Psoas muscle (tissue), 8 donors: ENCODE measurements at places on chromosomes 12 and 14. TPM values are rescaled to one million over a fixed set of nuclear protein-coding genes. Genes with fewer than 3 reads are reported as not detected.

OTX2 gene
- polyA plus RNA-seq = not detected

SMCO2 gene
- polyA plus RNA-seq = not detected

IL31 gene
- polyA plus RNA-seq = not detected

LRRC43 gene
- polyA plus RNA-seq = 0.05 TPM

MMP17 gene
- polyA plus RNA-seq = 0.64 TPM

PROX2 gene
- not detected for polyA plus RNA-seq

PLA2G1B gene
- 0.39 TPM for polyA plus RNA-seq

PXMP2 gene
- 23.7 TPM for polyA plus RNA-seq

ANO2 gene
- 1.3 TPM for polyA plus RNA-seq

GPD1 gene
- 120 TPM for polyA plus RNA-seq

TAS2R8 gene
- not detected for polyA plus RNA-seq

DNA sequence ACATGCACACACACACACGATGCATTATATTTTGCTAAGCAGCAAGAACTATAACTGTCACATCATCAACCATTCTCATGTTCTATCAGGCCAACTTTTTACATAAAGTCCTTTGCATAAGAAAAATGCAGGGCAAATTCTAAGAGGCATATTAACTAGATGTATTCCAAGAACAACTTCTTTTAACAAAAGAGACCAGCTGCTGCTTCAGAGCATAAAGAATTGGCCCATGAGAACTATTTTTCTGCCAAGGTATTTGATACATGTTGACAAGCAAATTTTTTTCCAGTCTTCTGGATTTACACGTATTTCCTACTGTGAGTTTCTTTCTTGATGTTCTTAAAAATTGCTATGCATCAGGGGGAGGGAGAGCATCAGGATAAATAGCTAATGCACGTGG lies 27.2 kb downstream of the GLT8D2 start:
- no peak for DNase-seq

GRCh38 chr12:122366685-122367475 lies 55.6 kb downstream of the CLIP1 start:
- peak; percentile 58 for DNase-seq

- DNase-seq = peak; percentile 63
These were observed 706 bp downstream of the CRACR2A start for GRCh38 chr12:3752096-3752709.

GRCh38 chr14:71163842-71164629 lies 256.8 kb downstream of the PCNX1 start:
- DNase-seq = no peak

DNA sequence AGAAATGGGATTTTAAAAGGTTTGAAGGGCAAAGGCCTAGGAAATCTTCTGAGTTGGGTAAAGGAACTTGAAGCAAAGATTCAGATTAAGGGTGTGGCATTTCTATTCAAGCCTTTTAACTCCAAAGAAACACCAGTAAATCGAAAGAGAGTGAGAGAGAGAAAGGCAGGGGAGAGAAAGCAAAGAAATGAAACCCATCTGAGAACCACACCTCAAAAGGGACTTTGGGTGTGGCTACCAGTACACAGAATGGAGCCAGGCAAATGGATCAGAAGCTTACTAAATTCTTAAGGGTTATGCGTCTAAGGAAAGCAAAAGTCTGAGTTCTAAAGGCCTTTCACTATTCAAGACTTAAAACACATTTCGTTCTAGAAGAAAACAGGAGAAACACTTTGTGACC lies 277.4 kb downstream of the BCL11B start:
- DNase-seq = no peak

- DNase-seq = peak; percentile 36
These were observed 2.0 kb downstream of the PTHLH start for GRCh38 chr12:27970401-27971120.

DNA sequence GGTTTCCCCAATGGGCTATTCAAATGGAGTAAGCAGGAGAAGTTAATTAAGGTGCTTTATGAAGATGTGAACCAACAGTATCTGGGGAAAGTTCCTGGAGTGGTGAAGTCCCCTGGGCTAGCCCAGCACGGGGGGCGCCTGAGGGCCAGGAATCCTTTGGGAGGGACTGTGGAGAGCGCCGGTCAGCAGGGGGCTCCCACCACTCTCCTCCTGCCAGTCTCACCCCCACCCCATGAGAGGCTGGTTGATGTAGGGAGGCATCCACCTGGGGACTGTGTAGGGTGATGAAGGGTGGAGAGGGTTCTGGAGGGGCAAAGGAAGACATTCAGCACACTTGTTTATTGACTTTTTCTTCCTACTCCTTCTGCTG lies 4.4 kb downstream of the CEBPE start:
- no peak for DNase-seq

GRCh38 chr14:88269806-88270420 lies 53.2 kb downstream of the KCNK10 start:
- no peak for DNase-seq
